T-helper 22 cell (primary cell): ENCODE measurements at places on chromosomes 6 and 20.

- no peak for DNase-seq
Observed at GRCh38 chr6:110265273-110265672, 85.0 kb downstream of the CDC40 start.

DNA sequence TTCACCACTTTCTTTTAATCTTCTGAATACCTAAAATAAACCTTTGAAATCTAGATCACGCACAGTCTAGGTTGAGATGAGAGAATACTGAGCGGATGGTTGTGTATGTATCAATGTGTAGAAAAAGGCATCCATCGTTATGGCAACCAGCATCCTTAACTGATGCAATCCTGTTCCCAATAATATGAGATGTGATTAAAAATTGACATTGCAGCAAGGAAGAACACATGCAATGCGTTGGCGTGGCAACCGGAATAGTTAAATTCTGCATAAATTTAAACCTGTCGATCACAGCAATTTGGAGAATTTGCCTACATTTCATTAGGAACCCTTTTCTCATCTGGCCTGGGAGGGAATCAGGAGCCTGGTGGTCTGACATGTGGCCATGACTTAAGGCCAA, 1.3 kb upstream of the L3MBTL1 start:
- no peak for DNase-seq

- no peak for DNase-seq
Observed at GRCh38 chr6:19999319-20000191, 162.4 kb downstream of the ID4 start.

GRCh38 chr20:15857173-15857784, 716.0 kb downstream of the KIF16B start:
- no peak for DNase-seq

DNA sequence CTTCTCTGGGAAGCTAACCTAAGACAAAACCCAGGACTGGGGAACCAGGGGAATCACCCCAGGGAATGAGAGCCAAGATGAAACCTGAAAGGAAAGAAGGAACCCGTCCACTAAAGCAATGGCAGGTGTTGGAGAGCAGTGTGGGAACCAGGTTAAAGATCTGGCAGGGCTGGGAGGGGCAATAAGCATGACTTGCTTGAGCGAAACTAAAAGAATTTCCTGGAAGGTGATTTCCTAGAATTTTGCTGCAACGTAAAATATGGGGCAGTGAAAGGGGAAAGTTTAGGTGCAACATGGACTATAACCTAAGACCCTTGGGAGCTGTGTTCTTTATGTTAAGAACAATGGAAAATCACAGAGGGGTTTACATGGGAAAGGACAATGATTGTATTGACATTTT, 126.2 kb upstream of the SSTR4 start:
- no peak for DNase-seq

GRCh38 chr20:58447511-58448391, 58.7 kb downstream of the VAPB start:
- DNase-seq: peak; percentile 14

DNA sequence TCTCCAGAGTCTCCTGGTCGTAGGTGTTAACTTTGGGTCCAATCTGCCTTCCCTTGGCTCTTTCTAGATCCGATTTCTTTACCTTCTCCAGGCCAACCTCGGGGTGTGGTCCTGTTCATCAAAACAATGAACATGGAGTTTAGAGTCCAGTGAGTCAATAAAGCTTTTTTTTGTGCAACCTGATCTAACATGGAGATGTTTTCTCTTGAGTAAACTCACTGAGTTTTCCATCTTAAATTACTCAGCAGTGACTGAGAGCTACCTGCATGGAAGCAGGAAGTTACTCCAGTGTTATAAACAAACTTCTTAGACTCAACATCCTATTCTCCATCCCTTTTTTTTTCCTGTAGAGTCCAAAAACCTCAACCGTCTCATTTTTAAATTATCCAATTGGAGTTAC, 14.9 kb upstream of the SLC22A1 start:
- no peak for DNase-seq

GRCh38 chr6:70079241-70079640, 212.9 kb downstream of the COL19A1 start:
- DNase-seq: no peak

- peak; percentile 64 for DNase-seq
Observed at GRCh38 chr6:129709769-129710449, at the start of gene ARHGAP18. ARHGAP18 (minus strand) TSS chr6:129710177; CDS start chr6:129710136, 41 bp downstream.

DNA sequence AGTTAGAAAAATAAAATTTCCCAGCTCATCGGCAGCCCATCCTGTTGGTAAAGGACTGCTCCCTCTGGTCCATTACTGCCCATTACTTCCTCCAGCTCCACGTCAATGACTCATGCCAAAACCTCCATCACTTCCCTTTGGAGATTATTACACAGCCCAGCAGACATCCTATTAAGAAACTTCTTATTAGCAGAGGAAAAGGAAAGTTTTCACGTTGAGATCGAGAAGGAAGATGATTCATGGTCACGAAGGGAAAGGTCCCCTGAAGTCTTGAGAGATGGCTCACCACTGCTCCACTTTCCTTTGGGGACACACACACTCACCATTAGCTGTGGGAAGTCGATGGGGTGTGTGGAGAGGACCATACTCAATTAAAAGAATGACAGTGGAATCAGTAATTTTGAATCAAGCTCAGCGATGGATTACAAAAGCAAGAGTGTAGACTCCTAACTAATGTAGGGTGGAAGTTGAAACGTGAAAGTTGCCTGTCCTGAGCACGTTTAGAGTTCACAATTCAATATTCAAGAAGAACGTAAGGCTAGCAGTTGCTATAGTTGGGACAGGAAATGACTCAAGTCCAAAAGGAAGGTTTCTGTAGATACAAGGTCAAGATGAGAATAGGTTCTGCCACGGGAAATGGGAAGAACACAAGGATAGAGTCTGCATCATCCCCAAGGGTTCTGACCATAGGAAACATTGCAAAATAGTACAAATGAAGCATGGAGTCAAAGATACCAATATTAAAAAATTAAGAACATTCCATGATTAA, 21.6 kb downstream of the SASH1 start:
- DNase-seq: no peak

GRCh38 chr6:114764866-114765265, 422.0 kb upstream of the HS3ST5 start:
- no peak for DNase-seq

- DNase-seq: no peak
Observed at GRCh38 chr6:26375270-26375669, 7.6 kb upstream of the BTN2A2 start.

DNA sequence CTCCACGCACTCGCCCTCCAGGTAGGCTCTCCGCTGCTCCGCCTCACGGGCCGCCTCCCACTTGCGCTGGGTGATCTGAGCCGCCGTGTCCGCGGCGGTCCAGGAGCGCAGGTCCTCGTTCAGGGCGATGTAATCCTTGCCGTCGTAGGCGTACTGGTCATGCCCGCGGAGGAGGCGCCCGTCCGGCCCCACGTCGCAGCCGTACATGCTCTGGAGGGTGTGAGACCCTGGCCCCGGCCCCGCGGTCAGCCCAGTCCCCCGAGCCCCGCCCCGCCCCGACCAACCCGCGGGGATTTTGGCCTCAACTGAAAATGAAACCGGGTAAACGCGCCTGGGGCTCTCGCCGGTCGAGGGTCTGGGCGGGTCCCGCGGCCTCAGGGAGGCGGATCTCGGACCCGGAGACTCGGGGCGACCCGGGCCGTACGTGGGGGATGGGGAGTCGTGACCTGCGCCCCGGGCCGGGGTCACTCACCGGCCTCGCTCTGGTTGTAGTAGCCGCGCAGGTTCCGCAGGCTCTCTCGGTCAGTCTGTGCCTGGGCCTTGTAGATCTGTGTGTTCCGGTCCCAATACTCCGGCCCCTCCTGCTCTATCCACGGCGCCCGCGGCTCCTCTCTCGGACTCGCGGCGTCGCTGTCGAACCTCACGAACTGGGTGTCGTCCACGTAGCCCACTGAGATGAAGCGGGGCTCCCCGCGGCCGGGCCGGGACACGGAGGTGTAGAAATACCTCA, 598 bp downstream of the HLA-B start:
- no peak for DNase-seq

DNA sequence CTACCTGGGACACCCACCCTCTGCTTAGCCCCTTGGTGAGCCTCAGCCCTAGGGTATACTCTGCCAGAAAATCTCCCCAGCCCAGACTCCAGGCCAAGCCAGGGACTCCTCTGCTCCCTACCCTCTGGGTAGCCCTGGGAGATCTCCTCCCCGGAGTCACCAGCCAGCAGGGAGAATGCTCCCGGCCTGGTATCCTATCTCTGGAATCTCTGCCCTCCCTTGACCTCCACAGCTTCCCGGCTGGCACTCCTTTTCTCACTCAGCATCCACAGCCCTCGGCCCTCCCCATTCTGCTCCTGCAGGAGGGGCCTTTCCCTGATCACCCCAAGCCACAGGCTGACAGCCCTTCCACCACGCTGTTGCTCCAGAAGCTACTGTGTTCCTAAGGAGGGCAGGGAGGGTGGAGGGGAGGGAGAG, 22.6 kb downstream of the NOL4L start:
- no peak for DNase-seq

DNA sequence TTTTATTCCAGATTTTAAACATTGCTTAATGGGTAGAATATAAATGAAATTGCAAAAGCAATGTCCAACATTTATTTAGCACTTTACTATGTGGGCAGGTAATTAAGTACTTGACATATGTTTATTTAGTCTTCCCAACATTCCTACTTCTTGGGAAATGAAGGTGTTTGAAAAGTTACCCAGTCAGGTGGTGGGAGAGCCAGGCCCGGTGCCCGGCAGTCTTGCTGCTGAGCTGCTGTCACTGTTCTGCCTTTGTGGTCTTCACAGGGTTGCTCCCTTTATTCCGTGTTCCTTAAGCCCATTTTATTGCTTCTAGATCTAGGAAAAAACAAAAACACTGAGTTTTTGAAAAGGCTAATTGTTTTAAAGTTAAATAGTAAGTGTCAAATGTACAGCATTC, 42.6 kb upstream of the TULP4 start:
- no peak for DNase-seq

GRCh38 chr6:147116056-147116455, 88.2 kb upstream of the STXBP5 start:
- DNase-seq: no peak

DNA sequence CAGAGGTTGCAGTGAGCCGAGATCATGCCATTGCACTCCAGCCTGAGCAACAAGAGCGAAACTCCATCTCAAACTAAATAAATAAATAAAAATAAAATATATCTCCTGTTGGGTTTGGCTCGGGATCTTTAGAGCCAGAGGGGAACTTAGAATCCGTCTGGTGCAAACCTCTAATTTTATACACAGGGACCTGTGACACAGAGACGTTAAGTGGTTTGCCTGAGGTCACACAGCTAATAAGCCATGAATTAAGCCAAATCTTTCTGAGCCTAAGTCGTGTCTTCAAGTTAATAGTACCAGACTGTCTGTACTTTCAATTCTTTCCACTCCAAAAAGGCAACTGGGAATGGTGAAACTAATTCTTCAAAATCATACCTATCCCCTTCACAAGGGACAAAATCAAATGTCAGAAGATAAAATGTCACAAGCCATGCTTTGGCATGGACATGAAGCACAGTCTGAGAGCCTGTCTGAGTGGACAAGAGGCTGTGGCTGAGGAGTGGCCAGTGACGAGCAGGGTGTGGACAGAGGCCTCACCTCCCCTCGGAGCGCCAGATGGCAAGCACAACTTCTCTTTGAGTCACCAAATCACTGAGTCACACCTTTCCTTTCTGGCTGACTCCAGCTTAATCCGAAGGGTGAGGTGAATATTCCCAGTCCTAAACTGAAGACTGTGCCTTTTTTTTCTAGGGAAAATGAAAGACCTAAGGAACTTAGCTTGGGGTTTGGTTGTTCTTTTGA, 177.4 kb downstream of the TFAP2A start:
- no peak for DNase-seq

GRCh38 chr6:157219201-157220200, 103.8 kb downstream of the TMEM242 start:
- no peak for DNase-seq

DNA sequence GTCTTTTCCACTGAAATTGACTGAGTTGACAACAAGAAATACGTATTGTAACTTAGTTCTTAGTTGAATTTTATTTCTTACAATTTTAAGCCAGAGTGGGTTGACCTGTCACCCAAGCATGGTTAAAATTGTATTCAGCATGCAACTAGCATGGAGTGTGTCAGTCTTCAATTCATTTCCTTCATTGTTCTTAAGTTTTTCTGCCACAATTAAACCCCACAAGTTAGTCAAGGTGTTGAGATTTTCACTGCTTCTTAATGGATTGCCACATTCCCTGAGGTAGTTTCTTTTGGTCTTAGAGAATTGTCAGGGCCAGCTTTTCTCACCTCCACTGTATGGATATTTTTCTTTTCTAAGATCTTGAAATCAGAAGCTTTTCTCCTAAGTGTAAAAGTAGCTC, 2.1 kb downstream of the PTPN1 start:
- no peak for DNase-seq

DNA sequence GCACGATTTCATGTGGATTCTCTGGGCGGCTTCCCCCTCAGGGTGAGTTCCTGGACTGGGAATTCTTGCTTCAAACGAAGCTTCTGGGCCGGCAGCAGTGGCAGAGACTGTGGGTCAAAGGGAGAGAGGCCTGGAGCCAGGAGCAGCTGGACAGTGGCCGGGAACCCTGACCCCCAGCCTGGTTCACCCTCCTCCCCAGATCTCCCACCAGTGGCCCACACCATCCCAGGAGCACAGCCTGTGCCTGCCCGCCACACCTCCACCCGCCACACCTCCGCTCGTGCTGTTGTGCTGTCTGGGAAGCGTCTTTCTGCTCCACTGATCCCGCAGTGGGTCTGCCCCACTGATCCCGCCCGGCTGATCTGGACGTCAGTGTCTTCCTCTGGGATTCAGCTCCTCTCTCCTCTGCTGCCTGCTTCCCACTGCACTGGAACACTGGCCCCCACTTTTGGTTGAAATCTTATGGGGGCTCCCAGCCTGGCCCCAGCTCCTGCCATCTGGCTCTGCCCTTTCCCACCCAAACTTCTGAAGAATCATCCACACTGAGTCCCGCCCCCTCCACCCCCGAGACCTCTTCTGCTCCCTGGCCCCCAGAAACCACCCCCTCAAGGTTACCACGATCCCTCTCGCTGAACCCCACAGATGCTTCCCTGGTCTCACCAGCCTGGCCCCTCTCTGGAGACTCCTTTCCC, 9.8 kb downstream of the ZBP1 start:
- no peak for DNase-seq

DNA sequence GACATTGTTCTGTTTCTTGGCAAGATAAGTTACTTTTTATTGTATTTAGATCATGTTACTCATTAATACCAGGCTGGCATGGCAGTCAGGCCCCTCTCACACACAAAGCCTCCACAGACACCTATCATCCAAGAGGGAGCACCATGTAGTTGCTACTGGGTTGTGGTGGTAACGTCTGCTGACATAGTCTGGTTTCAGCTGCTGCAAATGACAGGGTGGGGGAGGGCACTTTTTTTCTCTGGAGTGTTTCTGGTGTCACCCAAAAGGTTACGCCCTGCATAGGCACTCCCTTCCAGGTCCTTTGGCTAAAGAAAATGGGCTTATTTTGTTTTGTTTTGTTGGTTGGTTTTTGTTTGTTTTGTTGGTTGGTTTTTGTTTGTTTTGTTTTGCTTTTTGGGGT, 236.4 kb upstream of the RIMS1 start:
- no peak for DNase-seq

GRCh38 chr6:28209753-28210535, 15.1 kb upstream of the ZSCAN9 start:
- no peak for DNase-seq
